Activated CD4-positive, alpha-beta T cell treated with anti-CD3 and anti-CD28 coated beads for 36 hours (primary cell): ENCODE measurements at places on chromosomes 3 and 15. TPM values are rescaled to one million over a fixed set of nuclear protein-coding genes. Genes with fewer than 3 reads are reported as not detected.

Gene WDR76
- total RNA-seq: 95.2 TPM

DNA sequence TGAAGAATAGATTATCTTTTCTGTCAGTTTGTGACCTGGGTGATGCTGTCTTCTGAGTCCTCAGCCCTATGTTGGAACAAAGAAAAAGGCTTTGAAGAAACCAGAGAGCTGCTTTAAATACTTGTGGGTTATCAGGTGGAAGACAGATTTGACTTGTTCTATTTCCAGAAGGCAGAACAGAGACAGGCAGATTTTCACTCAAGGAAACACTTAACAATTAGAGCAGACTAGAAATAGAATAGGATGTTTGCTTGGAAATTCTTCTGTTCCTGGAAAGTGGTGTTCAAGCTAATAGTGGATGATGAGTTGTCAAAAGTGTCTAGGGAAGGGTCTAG, 219.4 kb downstream of the UBE2E2 start:
- DNase-seq: no peak

- no peak for DNase-seq
Measured at GRCh38 chr3:32226875-32227500, 11.5 kb upstream of the CMTM8 start.

Gene ARGFX
- total RNA-seq: not detected

GRCh38 chr3:125069968-125070745, 14.4 kb upstream of the HEG1 start:
- DNase-seq: no peak

GRCh38 chr3:10389339-10389738, 68.4 kb upstream of the SEC13 start:
- peak; percentile 18 for DNase-seq

- no peak for DNase-seq
Measured at GRCh38 chr15:69848551-69849231, 249.0 kb downstream of the TLE3 start.

DNA sequence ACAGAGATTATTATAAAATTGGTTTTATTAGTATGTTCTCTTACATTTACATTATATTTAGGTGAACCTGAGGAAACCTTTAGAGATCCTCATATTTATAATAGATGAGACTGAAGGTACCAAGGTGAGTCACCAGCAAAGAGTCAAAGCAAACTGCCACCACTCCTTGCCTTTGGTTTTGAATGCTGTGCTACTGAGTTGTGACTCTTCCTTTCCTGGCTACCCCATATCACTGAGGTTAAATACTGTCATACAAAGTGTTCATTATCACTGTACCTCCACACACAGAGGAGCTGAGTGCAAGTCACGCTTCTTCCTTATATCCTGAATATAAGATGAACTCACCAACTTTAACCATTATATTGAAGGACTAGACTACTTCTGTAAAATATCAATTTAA, 168.2 kb downstream of the CBLB start:
- peak; percentile 46 for DNase-seq

DNA sequence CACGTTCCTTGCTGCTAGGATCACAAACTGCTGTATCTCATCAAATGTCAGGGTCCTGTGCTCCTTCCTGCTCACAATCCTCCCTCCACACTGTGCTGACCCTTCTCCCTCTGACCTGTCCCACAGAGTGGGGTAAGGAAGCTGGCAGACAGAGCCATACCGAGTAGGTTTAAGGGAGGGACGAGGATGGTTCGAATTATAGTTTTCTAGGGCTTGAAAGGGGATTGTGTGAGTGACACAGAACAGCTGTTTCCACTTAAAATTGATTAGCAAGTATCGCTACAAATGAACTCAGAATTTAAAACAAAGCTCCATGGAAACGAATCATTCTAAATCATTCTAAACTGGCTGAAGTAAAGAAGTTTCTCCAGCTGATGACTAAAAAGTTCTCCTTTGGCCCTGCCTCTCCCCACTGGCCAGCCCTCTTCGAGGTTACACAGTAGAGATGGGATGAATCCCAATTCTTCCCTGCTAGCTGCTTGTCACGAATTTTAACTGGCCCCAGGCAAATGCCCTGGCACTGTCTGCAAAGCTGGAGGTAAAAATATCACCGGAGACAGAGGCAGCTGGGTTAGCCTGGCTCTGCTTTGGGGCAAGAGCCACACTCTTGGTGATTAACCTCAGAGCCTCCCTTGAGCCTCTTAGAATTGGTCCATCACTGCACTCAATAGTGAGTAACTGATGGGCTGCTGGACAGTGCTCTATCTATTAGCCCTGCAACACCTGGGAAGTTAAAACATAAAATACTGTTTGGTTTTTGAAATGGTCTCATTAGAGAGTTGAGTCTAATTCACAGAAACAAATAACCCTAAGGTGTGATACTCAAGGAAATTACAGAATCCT, 194.9 kb downstream of the CHST2 start:
- DNase-seq: no peak

DNA sequence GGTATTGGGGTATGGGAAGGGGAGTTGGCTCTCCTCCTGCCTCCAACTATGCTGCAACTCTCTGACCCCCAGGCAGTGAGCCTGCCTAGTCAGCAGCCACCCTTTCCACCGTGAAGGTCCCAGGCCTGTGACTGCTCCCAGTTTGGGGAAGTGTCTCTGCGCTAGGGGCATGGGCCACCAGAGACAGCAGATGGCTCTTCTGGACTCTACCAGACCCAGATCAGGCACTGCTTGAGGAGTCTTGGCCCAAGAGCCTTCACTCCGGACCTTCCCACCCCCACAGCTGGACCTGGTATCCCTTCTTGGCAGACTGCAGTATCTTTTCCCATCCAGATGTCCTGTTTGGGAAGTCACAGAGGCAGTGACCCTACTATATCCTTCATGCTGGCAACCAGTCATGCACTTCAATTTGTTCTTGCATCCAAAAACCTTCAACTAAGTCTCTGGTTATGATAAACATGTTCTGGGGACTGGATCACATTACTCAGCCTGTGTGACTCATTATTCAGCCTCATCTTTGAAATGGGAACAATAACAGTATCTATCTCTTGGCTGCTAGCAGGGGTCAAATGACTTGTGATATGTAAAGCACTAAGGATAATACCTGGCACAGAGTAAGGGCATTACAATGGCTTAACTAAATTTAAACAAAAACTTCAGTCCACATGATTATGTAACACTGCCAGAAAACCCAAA, 62.7 kb downstream of the POMGNT2 start:
- DNase-seq: no peak

DNA sequence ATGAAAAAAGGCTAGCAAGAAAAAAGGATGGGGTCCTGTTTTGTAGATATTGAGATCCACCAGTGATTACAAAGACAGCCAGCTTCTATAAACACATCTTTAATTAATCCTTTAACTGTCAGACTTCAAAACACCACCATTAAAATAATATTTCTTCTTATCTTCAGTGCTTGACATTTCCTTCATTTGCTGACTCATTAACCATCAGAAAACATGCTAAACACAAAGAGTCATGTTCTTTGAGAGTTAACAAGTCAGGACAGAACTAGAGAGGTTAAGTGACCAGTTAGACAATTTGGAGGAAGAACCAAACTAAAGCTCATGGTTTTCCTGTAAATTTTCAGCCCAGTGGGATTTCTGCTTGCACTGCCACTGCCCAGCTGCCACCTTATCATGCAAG, 111.4 kb downstream of the MEIS2 start:
- DNase-seq: no peak

GRCh38 chr15:40102897-40103858, 5.5 kb downstream of the BMF start:
- DNase-seq: no peak

DNA sequence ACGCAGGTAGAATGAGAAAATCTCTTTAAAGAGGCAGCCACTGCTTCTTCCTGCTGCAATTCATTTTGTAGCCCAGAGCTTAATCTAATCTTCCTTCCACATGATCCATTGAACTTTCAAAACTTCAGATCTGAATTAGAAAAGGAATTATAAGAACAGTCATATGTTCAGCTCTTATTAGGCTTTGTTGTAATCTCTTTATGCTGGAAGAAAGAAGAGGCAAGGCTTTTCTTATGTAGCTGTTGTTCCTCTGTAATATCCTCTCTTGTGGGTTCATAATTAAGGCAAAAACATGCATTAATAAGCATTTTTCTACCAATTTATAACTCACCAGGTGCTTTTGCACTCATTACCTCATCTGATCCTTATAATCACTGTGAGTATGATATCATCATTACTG, 634.9 kb upstream of the CFAP20DC start:
- no peak for DNase-seq

DNA sequence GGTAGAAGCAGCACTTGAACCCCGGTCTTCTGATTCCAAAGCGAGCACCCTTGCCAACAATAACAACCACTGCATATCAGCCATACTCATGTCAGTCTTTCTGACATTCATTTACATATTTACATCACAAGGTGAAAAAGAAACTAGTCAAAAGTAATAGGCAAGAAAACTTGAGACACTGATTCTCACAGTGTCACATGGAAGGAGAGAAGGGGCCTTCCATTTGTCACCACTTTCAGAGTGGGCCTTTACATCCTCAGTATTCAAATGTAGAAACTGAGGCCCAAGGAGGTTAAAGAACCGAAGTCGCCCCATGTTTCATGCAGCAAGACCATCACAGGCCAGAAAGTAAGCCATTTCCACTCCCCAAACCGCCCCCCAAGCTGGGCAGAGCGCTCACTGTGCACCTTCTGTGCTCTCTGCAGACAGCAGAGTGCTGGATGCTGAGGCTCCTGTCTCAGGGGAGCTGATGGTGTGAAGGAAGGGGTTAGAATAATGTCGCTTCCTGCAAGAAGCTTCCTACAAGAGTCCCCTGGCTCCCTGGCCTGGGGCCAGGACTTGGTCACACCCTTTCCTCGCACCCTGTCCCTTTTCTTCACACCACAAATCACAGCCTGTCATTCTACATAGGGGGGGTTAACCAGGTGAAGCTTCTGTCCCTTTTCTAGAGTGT, 260.1 kb downstream of the UACA start:
- DNase-seq: no peak

DNA sequence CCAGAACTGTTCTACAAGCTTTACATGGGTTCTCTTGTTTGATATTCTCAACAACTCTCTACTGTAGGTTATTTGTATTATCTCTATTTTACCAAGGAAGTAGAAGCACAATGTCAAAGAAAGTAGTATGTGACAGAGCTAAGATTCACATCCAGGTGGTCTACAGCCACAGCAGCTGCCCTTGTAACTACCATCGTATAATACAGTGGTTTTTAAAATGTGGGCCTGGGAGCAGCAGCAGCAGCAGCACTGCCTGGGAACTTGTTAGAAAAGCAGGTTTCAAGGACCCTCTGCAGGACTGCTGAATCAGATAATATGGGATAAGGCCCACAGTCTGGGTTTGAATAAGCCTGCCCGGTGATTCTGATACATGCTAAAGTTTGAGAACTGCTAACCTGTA, 357.1 kb upstream of the SATB1 start:
- DNase-seq: no peak

DNA sequence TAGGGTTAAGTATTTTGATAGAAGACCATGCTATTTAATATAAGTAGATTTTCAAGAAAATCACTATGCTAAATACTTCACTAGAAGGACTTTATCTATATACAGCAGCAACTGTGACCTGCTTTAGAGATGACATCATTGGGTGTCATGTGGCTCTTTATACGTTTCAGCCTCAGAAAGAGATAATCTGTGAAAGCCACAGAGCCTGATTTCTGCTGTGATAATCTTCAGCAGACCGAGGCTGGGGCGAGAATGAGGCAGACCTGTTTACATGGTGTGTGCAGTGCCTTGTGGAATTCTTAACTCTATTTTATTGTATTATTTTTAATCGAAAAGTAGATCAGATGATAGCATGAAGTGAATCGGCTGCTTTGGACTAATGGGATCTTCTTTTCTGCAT, 471.2 kb downstream of the MFSD1 start:
- no peak for DNase-seq

Gene SLC9A9
- total RNA-seq: 1.4 TPM

DNA sequence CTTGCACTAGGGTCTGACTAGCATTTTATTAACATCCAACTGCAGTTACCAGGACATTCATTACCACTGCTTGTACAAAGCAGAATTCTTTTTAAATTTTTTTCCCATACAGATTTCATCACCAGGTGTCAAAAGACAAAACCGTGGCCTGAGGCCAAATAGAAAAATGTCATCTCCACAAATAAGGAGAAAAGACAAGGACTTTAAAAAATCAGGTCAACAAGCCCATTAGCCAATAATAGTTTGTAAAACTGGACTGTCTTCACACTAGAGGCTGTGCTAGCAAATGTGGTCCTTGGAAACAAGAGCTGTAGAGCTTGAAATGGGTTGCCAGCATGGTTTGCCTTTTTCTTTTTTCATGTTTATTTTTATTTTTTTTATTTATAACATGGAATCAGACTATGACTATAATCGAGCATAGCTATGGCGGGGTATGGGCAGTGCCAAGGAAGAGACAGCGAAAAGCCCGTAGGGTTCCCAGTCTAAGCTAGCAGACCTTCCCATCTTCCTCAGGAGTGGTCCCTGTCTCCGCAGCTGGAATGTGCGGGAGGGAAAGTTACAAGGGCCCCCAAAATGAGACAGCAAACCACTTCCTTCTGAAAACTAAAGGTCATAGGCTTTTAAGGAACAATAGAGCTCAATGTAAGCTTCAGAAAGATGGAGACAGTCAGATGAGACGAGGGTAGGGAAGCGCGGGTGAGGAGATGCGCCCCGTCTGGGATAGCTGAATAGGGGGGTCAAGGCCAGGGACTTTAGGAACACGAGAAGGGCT, 1.5 kb downstream of the PTPN9 start:
- DNase-seq: peak; percentile 13

DNA sequence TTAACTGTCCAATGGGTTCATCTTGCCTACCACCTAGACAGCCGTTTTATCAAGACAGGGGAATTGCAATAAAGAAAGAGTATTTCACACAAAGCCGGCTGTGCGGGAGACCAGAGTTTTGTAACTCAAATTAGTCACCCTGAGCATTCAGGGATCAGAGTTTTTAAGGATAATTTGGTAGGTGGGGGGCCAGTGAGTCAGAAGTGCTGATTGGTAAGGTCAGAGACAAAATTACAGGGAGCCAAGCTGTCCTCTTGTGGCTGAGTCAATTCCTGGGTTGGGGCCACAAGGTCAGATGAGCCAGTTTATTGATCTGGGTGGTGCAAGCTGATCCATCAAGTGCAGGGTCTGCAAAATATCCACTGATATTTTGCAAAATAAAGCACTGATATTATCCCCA, 29.9 kb upstream of the GPD1L start:
- DNase-seq: no peak
